ENCODE measurements at places on chromosomes 12 and 14.

DNA sequence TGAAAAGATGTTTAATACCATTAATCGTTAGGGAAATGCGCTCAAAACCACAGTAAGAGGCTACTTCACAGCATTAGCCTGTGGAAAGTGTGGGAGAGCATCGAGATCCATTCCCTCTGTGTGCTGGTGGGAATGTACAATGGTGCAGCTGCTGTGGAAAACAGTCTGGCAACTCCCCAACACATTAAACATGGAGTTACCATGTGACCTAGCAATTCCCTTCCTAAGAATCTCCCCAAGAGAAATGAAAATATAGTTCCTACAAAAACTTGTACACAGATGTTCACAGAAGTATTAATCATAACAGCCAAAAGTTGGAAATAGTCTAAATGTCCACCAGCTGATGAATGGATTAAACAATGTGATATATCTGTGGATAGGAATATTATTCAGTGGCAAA is 23.8 kb downstream of the MLXIP start:
- DNase-seq: no peak

DNA sequence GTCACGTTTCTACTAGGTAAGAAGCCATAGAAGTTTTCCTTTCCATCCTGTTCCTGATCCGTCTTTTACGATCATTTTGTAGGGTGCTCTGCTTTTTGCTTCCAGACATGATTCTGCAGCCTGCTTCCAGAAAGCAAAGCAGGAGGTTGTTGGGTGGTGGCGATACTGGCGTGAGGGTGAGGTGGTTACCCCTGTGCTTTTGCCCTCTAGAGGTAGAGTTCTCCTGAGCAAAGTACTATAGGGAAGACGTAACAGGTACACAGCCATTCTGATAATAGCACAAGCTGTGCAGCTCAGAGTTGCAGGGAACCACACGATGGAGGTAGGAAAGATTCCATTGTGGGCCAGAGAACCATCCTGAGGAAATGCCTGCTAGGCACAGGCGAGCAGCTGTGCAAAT is 186.0 kb downstream of the PAH start:
- DNase-seq: no peak

DNA sequence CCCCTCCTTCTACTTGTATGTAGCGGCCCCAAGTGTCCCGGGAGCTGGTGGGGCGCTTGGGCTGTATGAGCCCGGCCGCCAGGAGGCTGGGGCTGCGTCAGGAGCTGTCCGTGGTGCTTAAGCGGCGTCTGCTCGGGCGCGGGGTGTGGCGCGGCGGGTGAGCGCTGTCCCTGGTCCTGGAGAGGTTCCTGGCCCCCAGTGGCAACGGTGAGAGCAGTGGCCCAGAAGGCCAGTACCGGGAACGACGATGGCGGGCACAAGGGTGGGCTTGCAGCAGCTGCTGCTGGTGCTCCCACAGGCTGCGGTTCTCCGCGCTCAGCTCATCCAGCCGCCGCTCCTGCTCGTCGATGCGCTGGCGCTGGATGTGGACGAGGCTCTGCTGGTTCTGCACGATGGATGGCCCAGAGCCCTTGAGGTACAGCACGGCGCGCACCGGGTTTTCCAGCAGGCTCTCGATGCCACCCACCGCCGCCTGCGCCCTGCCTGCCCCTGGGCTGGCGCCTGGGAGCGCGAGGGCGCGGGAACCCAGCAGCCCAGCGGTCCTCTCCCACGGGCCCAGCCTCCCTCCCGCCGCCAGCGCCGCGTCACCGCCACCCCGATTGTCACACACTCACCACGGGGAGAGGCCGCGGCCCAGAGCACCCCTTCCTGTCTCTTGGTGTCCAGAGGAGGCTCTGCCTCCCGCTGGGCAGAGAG is 41.9 kb upstream of the FKBP4 start:
- DNase-seq: peak; percentile 84

- DNase-seq: no peak
Measured at GRCh38 chr14:77691259-77691658, 16.6 kb downstream of the ALKBH1 start.

DNA sequence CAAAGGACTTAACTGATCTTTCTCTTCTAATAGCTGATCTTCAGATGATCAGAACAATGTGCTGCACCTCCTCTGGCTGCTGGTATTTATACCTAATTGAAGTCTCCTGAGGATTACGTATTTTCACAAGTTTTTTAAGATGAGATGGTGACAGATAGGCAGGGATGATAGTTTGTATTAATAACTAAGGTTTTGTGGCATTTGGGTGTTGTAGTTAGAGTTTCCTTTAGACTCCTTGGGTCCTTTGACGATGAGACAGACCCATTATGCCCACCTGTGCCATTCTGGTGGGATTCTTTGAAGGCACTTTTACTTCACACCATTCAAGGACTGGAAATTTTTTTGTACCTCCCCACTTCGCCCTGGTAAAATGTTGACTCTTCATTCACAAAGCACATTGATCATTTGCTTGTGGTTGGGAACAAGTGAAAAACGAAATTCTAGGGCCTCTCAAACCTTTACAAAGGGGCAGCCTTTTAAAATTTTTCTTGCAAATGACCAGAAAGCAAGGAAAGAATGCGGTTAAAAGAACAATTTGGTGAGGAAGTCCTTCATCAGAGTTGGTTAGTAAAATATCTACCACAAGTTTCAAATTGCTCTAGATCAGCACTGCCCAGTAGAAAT is at the start of gene IFNG:
Gene IFNG, minus strand, starts transcription at position 60 of the 624 bp plus-strand sequence. CDS start 125 bp downstream, outside the sequence.
- DNase-seq: no peak

GRCh38 chr12:132610866-132611602 is 652 bp upstream of the LRCOL1 start:
- no peak for DNase-seq

All from RPMI8226 (cell line).